GM06990 (cell line): ENCODE measurements at places on chromosomes 2 and 18.
A peak's percentile ranks its signal among the peaks of the same experiment; 100 is the strongest.

GRCh38 chr2:81647715-81648230 lies 1343.2 kb upstream of the LRRTM1 start:
- no peak for DNase-seq

DNA sequence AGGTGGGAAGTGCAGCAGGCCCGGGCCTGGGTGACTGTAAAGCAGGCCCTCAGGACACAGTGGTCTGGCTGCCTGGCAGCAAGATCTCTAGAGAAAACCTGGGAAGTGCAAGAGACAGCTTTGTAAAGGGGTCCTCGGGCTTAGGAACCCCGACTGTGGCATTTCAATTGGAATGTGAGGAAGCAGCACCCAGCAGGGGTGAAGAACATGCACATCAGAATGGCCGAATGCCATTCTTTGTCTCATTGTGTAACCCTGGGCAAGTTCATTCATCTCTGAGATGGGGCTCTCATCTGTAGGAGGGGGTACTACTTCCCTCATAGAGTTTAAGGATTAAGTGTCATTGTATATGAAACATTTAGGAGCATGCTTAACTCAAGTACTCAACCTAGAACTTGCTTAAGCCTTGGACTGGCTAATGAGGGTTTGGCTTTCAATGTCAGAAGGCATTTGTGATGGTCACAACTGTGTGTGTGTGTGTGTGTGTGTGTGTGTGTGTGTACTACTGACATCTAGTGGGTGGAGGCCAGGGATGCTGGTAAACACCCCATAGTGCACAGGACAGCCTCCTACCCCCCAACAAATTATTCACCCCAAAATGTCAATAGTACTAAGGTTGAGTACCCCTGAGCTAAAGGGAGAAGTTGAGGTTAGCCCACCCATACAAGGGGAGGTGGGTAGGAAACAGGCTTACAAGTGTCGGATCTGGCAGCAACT lies 29.3 kb downstream of the MEX3C start:
- DNase-seq = no peak

DNA sequence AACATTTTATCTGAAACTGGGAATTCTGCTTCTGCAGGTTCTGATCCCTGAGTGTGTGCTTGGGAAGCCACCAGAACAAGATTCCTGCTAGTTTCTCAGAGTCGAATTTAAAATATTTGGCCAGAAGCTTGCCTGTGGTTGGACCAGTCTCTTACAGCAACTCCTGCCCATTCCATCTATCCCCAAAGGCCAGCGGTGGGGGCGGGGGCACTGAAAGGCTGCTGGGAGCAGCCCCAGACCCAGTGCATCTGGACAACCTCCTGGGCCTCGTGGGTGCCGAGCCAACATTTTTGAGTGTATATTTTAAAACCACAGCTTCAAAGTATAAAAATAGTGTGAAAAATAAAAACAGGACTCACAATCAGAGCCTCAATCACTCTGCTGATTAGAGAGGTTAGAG lies 38.6 kb upstream of the ZFP36L2 start:
- no peak for DNase-seq

- DNase-seq = no peak
Observed at GRCh38 chr2:32652555-32653209, 24.8 kb downstream of the TTC27 start.

- DNase-seq = no peak
Observed at GRCh38 chr2:228107846-228108245, 73.6 kb downstream of the SPHKAP start.

GRCh38 chr2:172427256-172427989 lies at the start of gene ITGA6:
ITGA6 (plus strand) TSS chr2:172427586.
- DNase-seq = peak; percentile 47

DNA sequence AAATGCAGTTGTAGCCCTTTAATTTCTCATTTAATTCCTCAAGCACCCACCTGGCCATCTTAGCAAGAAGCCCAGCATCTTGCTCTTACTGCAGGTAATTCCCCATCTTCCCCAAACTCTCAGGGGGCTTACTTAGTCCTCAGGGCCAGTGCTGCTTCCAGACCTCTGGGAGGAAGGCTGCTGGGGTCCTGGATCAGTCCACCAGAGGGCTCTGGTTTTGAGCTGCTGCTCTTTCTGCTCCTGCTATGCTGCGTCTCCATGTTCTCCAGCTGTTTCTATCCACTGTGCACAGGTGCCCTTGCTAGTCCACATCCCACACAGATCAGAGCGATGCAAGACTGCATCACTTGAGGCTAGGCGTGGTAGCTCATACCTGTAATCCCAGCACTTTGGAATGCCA lies 34.5 kb upstream of the TMEM87B start:
- no peak for DNase-seq

DNA sequence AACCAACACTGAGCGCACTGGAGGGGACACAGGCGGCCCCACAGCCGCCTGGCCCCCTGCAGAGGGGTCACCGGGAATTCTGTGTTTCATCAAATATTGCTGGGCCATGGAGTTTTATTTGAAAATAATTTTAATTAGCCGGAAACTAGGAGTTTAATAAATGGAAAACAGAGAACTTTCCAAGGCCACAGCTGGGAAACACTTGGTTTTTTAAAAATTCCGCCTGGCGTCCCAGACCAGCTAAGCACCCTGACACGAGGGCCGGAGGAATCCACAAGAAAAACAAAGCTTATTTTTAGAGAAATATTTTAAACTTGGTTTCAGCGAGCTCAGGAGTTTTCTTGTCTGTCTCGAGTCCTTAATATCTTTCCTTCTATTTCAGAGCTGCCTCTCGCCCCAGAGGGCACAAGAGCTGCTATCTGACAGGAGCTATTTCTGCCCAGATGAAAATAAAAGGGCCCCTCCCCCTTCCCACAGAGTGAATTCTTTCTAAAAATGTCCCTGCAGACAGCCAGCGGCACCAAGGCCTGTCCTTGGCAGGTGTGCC lies 8.2 kb downstream of the ZFP36L2 start:
- no peak for DNase-seq
